ENCODE measurements at places on chromosomes 11 and 22.

- DNase-seq = no peak
Measured at GRCh38 chr11:71432761-71433647, 15.2 kb downstream of the DHCR7 start.

GRCh38 chr11:17164361-17165246 lies 43.2 kb downstream of the PIK3C2A start:
- DNase-seq = no peak

DNA sequence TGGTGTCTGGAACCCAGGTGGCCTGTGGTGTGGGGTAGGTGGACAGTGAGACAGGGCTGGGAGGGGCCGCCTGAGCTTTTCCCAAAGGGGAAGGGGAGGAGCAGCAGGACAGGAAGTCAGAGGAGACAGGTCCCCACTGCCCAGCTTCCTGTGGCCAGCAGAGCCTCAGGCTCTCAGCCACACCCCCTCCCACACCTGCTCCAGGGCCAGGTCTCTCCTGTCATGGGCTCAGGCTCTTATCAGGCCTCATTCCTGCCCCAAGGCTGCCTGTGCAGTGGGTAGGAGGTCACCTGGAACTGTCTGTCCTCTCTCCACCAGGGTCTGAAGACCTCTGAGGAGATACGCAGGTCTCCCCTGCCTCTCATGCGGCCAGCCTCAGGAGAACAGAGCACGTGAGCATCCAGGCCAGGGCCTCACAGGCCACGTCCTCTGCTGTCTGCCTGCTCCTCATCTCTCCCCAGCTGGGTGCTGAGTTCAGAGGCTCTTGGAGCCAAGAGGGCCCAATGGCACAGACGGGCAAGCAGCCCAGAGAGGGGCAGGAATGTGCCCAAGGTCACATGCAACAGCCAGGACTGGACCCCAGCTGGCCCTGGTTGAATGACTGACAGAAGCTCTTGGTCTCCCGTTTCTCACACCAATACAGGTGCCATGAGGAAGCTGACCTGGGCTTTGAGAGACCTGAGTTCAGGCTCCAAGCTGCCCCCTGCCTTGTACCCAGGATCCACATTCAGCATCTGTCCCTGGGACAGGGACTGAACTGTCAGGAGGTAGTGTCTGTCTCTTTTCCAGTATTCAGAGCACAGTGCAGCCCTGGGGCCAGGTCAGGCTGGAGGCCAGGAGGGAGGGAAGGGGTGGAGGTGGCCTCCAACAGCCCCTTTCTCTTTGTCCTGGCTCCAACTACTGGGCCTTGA lies 16.7 kb downstream of the STARD10 start:
- no peak for DNase-seq

DNA sequence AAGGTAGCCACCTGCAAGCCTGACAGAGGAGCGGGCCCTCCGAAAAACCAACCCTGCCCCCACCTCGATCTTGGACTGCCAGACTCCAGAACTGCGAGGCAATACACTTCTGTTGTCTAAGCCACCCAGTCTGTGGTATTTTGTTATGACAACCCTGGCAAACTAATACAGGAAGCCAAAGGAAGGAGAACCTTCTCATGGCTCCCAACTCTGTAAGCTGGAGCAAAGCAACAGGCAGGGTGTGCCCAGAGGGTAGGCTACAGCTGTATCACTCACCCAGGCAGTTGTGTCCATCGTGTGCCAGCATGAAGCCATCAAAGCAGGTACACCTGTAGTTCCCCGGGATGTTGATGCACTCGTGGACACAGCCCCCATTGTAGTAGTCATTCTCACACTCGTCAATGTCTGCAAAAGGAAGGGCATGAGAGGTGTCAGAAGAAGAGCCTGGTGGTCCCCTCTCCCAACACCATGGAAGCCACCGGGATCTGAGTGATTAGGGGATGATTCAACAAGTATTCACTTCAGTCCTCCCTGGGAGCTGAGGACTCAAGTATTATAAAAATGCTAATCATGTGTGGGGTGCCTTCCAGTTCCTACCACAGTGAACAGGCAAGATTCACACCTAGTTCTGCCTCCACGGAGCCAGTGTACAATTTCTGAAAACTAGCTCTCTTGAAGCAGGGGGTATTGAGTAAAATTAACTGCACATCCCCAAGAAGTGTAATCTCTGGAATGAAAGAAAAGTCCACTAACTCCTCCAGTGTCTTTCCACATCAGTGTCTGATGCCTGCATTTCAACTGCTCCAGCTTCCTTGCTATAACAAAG lies 23.3 kb downstream of the SCUBE1 start:
- no peak for DNase-seq

- DNase-seq = no peak
Measured at GRCh38 chr11:132971351-132971750, 561.0 kb downstream of the OPCML start.

GRCh38 chr11:88402784-88403183 lies 65.2 kb upstream of the CTSC start:
- DNase-seq = no peak

DNA sequence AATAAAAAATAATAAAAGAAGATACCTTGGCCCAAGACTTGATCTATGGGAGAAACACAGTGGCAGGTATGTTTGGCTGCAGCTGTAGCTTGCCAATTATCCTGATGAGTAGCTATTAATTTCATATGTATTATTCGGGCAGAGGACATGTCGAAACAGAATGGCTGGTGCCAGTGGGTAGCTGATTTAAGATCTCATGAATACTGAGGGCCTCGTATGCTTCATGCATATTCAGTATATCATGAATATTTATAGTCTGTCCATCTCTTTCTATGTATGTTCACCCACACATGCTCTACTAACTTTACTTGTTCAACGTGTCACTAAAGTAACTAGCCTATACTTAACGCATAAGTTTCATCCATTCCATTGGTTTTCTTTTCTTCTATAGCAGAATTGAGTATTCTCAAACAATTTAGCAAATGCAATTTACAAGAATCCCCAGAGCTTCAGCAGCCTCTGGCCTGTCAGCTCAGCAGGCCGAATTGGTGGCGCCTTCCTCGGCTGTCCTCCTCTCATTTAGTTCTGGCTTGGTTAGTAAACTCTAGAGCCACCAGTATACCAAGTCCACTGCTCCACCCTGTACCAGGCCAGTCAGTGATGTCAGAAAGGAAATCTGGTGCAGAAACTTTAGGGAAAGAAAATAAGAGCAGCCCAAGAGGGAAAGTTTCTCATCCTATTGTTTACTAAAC lies 17.9 kb downstream of the ART5 start:
- DNase-seq = no peak

GRCh38 chr11:17010851-17011420 lies 3.3 kb downstream of the PLEKHA7 start:
- DNase-seq = no peak

- DNase-seq = no peak
Measured at GRCh38 chr22:25373961-25374360, 154.5 kb downstream of the CRYBB2 start.

- no peak for DNase-seq
Measured at GRCh38 chr11:102950622-102951081, 4.9 kb downstream of the MMP13 start.

DNA sequence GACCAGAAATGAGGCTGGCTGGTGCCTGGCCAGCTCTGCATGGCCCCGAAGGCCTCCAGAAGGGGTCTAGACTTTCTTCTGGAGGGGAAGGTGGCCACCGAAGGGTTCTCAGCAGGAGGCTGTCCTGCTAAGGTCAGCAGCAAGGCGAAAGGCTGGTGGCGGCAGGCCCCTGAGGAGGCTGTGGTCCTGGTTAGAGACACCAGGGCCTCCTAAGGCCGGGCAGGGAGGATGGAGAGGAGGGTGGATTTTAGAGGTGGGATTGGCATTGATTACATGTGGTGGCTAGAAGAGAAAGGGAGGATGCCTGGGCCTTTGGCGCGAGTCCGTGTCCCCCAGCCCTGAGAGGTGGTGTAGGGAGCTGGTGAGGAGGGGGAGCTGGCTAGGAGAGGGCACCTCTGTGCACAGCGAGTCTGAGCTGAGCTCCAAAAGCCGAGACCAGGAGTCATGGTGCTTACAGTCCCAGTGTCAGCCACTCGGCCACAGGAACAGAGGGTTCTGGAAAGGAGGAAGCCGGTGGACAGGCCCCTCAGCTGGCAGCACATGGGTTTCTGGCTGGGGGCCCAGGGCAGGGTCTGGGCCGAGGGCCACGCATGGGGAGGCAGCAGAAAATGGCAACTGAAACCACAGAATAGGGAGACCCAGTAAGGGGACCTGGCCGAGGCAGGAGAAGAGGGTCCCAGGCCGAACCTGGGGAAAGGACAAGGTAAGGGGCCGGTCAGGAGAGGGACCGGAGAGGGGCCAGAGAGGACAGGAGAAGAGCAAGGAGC lies 2.5 kb downstream of the FERMT3 start:
- DNase-seq = no peak

DNA sequence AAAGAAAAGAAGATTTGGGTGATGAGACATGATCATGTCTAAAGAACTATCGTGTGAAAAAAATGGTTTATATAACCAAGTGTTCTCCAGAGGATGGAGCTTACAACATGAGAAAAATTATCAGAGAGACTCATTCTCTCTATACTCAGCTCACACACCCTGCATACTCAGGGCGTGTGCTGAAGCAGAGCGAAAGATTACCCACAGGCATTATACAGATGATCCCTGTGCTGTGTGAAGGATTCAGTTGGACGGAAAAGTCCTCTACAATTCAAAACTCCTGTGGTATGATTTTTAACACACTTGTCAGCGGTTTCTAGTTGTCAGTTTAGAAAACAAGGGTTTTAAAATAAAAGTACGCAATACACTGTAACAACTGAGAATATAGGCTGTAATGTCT lies 267.3 kb downstream of the DLG2 start:
- no peak for DNase-seq

DNA sequence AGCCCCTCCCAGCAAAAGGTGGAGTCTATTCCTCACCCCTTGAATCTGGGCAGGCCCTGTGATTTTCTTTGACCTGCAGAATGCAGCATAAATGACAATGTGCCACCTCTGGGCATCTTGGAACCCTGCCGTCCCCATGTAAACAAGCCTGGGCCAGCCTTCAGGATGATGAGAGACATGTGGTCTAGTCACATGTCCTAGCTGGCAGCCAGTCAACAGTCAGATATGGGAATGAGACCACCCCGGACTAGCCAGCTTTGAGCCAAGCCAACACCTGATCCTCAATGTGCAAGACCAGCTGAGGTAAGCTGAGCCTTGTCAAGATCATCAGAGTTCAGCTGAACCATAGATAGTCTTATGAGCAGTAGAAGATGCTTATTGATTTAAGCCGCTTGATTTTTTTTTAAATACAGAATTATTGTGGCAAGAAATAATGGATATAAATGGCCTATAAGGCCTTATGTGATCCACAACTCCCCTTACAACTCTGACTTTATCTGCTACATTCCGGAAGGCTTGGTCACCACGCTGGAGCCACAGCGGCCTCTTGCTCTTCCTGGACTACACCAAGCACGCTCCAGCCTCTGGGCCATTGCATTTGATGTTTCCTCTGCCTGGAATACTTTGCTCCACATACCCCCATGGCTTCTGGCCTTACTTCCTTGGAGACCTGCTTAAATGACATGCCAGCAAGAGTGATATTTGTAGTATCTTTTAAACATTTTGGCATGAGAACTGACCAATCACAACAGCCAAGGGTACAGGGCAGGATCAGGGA lies 225.9 kb upstream of the SESN3 start:
- DNase-seq = no peak

DNA sequence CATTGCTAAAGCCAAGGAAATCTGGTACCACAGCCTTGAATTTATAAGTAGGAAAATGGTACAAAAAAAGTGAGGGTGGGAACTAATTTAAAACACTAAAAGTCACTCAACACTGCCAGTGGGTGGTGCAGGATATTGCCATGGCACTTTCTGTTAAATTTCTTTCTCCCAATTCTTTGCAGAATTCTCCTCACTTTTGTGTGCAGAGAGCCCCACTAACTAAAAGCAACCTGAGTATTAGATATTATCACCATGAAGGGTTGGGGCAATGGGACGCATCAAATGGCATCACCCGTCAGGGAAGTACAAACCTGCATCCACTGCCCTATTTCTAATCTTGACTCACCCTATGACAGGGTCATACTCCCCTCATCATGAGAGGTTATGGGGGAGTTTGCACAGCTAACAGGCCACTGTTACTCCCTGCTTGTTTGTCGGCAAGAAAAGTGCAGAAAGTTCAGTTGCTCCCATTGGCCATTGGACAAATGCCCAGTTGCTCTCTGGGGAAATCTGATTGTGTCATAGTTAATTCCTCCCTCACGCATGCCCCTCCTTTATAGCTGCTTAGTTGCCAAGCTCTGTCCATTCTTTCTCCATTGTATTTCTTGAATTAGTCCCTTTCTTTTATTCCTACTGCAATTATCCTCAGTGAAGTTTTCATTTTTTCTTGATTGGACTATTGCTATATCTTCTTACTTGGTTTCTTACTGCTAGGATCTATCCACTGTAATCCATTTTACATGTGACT lies 93.8 kb upstream of the BLID start:
- no peak for DNase-seq

DNA sequence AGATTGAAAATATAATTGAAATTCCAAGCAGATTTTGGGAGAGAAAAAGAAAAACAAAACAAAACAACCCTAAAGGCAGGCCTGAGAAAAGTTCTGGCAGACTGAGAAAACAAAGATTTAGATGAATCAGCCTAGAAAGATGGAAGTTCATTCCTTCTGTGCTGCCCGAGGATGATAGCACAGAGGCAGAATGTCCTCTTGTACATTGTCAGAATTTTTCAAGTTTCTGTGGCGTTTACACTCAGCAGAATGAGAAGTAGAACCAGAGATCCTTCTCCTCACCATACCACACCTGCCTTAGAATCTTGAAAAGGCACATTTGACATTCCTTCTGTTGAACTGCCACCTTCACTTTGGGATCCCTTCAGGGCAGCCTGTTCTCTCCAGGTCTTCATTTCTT lies 62.5 kb upstream of the IZUMO1R start:
- no peak for DNase-seq

- DNase-seq = no peak
Measured at GRCh38 chr22:34902335-34902734, 163.6 kb upstream of the ISX start.

- no peak for DNase-seq
Measured at GRCh38 chr11:21603886-21604285, 589.0 kb upstream of the ANO5 start.

- no peak for DNase-seq
Measured at GRCh38 chr11:94077552-94078293, 50.9 kb upstream of the PANX1 start.

DNA sequence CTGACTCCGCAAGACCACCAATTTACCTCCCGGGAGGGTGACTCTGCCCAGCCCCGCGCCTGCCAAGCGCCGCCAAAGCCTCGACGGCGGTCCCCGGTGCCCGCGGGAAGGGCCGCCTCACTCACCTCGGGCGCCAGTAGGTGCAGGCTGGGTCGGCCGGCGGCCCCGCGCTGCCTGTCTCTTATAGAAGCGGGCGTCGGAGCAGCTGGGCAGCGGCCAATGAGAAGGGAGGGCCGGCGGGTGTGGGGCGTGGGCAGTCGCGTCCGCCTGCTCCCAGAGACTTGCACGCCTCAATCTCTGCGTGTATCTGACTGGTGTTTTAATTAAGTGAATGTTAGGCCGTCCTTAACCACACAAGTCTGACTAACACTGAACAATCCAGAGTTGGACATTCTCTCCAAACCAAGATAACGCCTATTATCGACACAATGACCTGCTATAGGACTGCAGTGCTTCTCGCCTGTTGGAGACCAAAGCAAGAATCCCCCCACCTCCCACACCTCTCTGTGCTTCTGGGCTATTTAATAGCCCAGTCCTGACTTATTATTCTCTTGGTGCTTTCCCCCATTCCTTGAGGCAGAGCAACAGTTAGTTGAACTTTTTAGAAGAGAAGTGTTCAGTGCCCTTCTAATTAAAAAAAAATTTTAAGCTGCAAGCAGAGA lies at the start of gene TPH1:
TSS of gene TPH1 (minus strand) at position 154 of the 662 bp plus-strand sequence. CDS start 5,507 bp downstream, outside the sequence.
- no peak for DNase-seq

GRCh38 chr11:113906038-113906437 lies 1.4 kb downstream of the HTR3B start:
- no peak for DNase-seq
